ENCODE measurements at places on chromosomes 5 and 9. TPM values are rescaled to one million over a fixed set of nuclear protein-coding genes. Genes with fewer than 3 reads are reported as not detected.

PCDHGA2 gene
- 12.0 TPM for total RNA-seq

DNA sequence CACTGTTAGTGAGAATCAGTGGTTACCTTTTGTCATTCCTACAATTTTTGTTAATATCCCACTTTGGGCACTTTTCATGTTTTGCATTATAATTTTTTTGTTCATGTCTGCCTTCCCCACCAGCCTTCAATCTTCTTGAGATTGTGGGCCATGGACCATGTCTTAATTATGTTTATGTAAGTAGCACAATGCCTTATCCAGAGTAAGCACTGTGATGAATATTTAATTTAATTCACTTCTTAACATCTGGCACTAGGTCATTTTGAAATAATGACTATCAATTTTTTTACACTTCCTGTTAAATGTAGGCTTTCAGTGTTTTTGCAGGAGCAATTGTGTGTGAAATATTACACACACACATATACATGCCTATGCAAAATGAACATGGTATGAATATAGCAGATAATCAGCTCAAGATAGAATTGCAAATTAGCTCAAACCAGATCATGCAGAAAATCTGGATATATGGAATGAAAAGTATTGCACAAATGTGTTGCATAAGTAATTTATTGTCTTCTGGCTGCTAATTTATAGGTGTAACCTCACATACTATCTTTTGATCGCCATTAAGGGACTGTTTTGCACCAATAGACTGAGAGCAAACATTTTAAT, 5.3 kb upstream of the SHOC1 start:
- no peak for DNase-seq
- H3K36me3 ChIP-seq: no peaks in the 10 kb centered on the region
- H3K4me3 ChIP-seq: no peak overlapping the region
- H3K27me3 ChIP-seq: no peaks in the 10 kb centered on the region
- H3K27ac ChIP-seq: no peak overlapping the region

DNA sequence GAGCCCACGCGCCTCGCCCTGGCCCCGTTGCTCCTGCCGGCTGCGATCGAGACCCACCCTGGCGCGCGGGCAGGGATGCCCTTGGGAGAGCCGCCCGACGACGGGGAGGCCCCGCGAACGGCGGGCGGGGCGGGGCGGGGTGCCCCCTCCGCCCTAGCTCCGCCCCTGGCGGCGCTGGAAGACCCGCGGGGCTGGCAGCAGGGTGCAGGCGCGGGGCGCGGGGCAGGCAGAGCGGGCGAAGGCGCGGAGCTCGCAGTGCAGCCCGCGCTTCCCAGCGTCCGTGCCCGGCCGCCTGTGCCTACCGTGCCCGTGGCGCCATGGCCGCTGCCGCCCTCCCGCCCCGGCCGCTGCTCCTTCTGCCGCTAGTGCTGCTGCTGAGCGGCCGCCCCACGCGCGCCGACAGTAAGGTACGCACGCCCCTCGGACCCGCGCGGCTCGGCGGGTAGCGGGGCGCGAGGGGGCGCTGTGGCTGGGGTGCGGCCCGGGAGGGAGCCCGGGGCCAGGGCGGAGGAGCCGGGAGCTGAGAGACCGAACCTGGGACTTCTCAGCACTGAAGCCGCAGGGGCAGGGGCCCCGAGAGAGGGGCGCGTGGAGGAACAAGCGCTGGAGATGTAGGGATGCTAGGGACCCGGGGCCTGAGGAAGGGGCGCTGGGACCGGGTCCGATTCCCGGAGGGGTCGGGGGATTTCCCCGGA, at the start of gene OLFML2A:
Gene OLFML2A (plus strand): TSS at position 180 of the 695 bp plus-strand sequence. CDS start 138 bp downstream, at position 318.
- H3K36me3 ChIP-seq: no peaks in the 10 kb centered on the region
- peak; percentile 57 for DNase-seq
- peak within 1 kb of the TSS; percentile 63 for H3K27ac ChIP-seq
- H3K4me1 ChIP-seq: peaks cover 13% of the 10 kb centered on the region

ZNF483 gene
- 48.0 TPM for total RNA-seq

GRCh38 chr9:87519461-87519860, 21.8 kb downstream of the DAPK1 start:
- no peaks in the 10 kb centered on the region for H3K27me3 ChIP-seq
- H3K4me1 ChIP-seq: peaks cover 27% of the 10 kb centered on the region
- no peaks in the 10 kb centered on the region for H3K36me3 ChIP-seq
- no peak for DNase-seq
- H3K4me3 ChIP-seq: no peak overlapping the region
- peak overlapping the region; percentile 47 for H3K27ac ChIP-seq

DNA sequence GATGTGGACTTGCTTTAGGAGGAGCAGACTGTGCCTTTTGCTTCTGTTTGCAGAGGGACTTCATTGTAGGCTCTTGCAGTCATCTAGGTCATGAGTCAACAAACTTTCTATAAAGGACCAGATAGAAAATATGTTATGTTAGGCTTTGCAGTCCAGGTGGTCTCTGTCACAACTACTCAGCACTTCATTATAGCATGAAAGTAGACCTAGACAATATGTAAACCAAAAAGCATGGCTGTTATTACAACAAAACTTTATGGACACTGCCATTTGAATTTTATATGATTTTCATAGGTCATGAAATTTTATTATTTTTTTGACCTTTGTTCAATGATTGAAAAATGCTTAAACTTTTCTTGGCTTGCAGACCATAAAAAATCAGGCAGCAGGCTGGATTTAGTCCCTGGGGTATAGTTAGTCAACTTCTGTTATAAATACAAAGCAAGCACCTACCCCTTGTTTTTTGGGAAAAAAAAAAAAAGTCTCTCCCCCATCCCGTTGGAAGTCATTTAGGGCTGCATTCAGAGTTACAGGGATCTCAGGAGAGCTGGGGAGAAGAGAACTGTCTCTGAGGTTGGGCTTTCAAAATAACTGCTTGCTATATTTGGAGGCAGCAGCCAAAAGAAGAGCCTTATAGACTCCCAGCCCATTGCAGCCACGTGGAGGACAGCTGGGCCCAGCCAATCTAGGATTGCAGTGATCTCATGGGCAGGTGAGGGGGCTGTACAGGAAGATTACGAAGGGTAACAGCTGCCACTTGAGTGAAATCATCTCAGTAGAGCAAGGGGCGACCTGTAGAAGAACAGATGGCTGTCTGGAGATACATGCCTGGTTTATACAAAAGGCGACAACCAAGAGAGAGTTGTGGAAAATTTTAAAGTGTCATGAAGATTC, 136.6 kb upstream of the TNC start:
- no peak for DNase-seq
- no peaks in the 10 kb centered on the region for H3K4me1 ChIP-seq
- H3K36me3 ChIP-seq: no peaks in the 10 kb centered on the region
- no peaks in the 10 kb centered on the region for H3K27me3 ChIP-seq
- no peak overlapping the region for H3K27ac ChIP-seq

DNA sequence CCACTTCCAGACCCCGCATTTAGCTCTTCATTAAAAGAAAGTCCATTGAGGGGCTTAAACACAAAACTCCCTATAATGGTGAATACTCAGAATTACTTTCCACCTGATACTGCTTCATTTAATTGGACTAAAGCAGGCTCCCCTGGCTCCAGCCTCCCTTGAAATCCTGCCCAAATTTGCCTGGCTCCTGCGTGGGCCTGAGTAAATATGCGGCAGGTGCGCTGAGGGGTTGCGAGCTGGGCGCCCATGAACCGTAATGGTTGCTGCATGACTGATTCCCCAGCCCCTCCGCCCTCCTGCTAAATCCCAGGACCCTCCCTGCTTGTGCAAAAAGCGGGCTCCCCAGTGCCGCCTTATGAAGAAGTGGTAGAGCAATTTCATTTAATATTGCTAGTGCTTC, 639.7 kb downstream of the BNC2 start:
- DNase-seq: no peak
- no peaks in the 10 kb centered on the region for H3K36me3 ChIP-seq
- H3K27ac ChIP-seq: no peak overlapping the region
- H3K4me3 ChIP-seq: no peak overlapping the region
- no peaks in the 10 kb centered on the region for H3K4me1 ChIP-seq
